ENCODE measurements at places on chromosomes 2 and 18.

- no peak for DNase-seq
These were observed 408.7 kb upstream of the TCF4 start for GRCh38 chr18:55996717-55997116.

- no peak for DNase-seq
These were observed at the start of gene INPP5D for GRCh38 chr2:233059797-233060500. Gene INPP5D (plus strand): TSS chr2:233060342. CDS start chr2:233060479, 137 bp downstream.

GRCh38 chr2:46216213-46216612 is 81.0 kb upstream of the EPAS1 start:
- no peak for DNase-seq

DNA sequence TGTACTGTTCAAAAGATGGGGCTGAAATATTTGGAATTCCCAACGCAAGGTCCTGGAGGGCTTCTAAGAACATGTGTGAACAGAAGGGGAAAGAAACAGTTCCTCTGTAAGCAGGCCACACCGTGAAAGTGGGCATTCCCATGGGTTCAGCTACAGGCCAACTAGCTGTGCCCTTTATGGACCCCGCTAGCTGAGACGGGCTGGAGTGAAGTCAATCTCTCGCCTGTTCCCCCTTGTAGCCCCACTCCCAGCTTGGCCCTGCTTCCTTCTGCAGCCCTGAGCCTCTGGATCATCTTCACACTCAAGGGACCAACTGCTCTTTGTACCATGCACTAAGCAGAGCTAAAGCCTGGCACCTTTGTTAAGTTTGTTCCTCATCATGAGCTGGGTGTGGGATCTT is 55.4 kb downstream of the POLR1A start:
- DNase-seq, result no peak

GRCh38 chr18:46161703-46162396 is 57.7 kb downstream of the HAUS1 start:
- no peak for DNase-seq

GRCh38 chr2:192161656-192162290 is 33.0 kb downstream of the TMEFF2 start:
- no peak for DNase-seq

GRCh38 chr2:30930716-30931115 is 123.5 kb upstream of the CAPN13 start:
- no peak for DNase-seq

- no peak for DNase-seq
These were observed 87.9 kb downstream of the RAB31 start for GRCh38 chr18:9796011-9796410.

GRCh38 chr2:138223319-138223718 is 259.0 kb downstream of the HNMT start:
- DNase-seq, result no peak

DNA sequence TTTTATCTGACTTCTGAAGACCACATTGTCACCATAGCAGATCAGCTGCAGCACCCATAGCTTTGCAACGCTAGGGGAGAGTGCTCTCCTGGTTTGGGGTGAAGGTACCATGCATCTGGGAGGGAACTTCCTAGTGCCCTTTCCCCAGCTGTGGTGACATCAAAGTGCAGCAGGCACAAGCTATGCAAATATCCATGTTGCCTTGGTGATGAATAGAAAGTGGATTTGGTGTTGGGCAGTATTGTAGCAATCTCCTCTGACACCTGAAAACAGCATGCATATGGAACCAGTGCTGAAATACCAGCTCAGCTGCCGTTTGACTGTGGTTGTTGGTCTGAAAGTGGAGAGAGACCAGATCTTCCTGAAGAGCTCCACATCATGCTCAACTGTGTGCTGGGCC is 37.1 kb downstream of the BCL2L11 start:
- no peak for DNase-seq

GRCh38 chr2:151827564-151828142 is 568 bp downstream of the ARL5A start:
- no peak for DNase-seq

- DNase-seq, result no peak
These were observed 203.4 kb downstream of the TGIF1 start for GRCh38 chr18:3653263-3653850.

GRCh38 chr2:177165721-177166711 is 46.6 kb upstream of the HNRNPA3 start:
- DNase-seq, result no peak

DNA sequence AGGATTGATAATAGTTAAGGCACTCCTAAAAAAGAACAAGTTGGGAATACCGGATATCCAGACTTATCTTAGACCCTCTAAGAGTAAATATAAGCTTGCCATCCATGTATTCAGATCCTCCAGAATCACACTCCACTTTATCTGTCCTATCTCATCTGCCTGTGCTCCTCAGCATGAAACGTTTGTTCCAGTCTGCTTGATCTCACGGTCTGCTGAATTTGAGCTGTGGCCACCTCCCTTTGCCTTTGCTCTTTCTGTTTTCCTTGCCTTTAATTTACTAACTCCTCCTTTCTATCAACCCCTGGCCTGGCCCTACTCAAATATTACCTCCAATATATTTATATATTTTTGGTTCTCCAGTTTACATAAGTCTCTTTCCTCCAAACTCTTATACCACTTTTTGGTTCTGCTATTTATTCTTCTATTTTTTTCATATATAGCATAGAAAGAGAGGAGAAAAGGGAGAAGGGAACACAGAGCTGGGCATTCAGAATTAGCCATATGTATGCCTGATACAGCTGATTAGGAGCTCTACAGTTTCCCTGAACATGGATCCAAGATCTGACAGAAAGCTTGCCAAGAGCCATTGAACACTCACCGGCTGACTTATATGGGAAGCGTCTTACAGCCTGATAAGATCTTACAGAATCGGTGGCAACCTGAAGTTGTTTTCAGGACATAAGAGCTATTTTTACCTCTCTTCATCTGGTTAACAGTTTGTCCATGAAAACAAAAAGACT is 21.8 kb upstream of the DNAJC27 start:
- DNase-seq, result no peak

GRCh38 chr2:240320204-240320993 is 115.1 kb upstream of the GPC1 start:
- DNase-seq, result no peak

GRCh38 chr2:195603998-195604397 is 53.0 kb upstream of the SLC39A10 start:
- no peak for DNase-seq

GRCh38 chr2:20430035-20430434 is 16.8 kb upstream of the RHOB start:
- no peak for DNase-seq

DNA sequence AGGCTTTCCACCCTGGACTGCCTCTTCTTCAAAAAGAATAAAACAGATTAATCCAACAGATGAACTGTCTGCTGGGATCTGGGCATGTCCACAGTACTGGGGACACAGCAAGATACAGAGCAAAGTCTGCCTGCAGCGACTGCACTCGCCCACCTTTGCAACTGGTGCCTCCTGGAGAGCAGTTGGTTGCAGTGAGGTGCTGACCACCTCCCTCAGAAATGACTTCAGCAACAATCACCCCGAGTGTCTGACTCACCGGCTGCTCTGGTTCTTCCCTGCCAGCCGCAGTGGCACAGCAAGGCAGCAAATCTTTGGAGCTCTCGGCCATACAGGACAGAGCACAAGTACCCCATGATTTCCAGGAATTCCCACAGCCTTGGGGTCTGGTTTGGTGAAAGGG is 179.7 kb downstream of the ANAPC1 start:
- DNase-seq, result no peak

GRCh38 chr2:142989273-142990204 is 112.1 kb downstream of the KYNU start:
- DNase-seq, result peak; percentile 39

DNA sequence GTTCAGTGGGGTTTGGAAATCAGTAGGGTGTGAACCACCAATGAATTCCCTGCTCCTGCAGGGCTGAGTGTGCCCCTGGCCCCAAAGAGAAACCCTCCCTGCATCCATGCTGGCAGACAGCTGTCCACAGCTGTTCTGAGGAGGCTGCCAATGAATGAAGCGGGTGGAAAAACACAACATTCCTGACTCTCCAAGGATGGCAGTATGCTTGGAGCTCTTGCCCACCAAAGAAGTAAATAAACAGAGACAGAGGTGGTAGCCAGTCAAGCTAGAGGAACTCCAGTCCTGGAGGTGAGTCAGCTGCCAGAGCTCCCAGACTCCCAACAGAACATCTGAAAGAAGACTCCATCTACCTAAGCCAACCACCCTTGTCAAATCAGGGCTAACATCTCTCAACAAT is 6.2 kb downstream of the ZBTB7C start:
- no peak for DNase-seq

DNA sequence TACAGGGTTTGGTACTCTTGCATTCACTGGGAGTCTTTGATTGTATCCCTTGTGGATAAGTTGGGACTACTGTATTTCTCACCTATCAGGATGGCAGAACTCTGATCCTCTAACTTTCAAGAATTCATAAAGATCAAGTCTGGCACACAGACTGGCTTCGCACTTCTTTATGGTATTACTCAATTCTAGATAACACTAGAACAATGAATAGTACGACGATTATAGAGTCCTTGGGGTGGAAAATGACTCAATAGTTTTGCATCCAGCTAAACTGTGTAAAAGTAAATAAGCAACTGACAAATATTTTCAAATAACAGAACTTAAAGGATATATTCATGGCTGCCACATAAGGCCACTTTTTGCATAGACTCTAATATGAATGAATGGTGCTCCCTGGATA is 103.4 kb upstream of the MEX3C start:
- no peak for DNase-seq

- DNase-seq, result no peak
These were observed 37.2 kb downstream of the YPEL5 start for GRCh38 chr2:30184035-30184434.

GRCh38 chr2:120896901-120897300 is 161.2 kb downstream of the GLI2 start:
- DNase-seq, result no peak

- no peak for DNase-seq
These were observed 270.6 kb downstream of the SS18 start for GRCh38 chr18:25819746-25820363.
